ENCODE measurements at places on chromosomes 6 and 20.

GRCh38 chr20:49982346-49983122 lies at the start of gene SNAI1:
TSS of gene SNAI1 (plus strand) at chr20:49982980. CDS start at chr20:49983060, 80 bp downstream.
- peak; percentile 78 for DNase-seq

DNA sequence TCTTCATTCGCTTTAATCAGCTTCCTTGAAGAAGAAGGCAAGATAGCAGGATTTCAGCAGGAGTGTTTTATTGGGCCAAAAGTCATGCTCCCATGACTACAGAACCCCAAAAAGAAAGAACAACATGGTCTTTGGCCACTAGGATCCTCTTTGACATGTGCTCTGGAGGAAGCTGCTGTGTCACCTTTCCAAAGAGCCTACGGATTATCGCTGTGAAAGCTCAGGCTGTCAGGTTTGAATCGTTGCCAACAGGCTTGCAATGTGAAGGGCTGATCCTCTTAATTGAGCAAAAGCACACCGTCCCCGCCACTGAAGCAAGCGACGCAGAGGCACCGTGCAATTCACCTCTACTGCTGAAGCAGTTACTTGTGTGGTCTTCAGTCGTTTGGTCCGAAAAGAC lies 29.0 kb downstream of the MYLIP start:
- DNase-seq: no peak

- DNase-seq: no peak
Observed at GRCh38 chr6:5116243-5116991, 31.3 kb downstream of the PPP1R3G start.

DNA sequence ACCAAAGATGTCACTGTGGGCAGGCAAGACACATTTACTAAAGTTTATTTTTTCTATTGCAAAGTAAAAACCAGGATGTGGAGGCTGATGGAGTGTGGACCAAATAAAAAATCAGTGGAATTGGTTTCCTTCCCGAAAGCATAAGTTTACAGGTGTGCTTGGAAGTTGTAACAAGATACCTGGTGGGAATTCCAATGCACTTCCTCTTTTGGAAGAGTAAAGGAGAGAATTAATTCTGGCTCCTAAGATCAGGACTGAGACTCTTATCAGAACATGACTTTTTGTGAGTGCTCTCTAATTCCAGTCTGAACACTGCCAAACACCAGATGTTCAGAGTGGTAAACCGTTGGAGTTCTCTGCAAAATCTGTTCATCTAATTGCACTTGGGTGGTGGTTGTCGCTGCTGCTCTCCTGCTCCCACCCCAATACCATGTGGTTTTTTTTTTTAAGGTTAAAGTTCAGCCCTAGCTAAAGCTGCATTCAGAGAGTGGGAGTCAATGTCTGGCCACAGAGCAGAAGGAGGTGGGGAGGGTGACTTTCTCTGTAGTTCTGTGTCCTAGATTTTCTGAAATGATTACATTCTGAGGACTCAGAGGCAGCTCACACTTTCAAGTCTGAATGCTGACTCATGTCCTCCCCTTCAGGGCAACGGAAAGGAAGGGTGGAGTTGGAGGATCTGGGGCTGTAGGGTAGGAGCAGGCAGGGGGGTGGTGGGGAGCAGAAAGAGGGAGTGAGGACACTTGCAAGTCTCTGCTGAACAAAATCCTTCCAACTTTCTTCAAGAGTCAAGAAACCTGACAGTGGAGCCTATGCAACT lies 275.8 kb upstream of the PRDM1 start:
- DNase-seq: peak; percentile 57

GRCh38 chr6:155212616-155213380 lies 51.0 kb upstream of the CLDN20 start:
- DNase-seq: no peak

Measured in stimulated activated CD4-positive, alpha-beta T cell treated with anti-CD3 and anti-CD28 coated beads, Interleukin-15, amount 100 ng/mL, for 48 hours (primary cell).